Activated T-helper 1 cell treated with Interleukin-2 at 50 U/mL for 16 hours (primary cell): ENCODE measurements at places on chromosomes 6 and 20.

DNA sequence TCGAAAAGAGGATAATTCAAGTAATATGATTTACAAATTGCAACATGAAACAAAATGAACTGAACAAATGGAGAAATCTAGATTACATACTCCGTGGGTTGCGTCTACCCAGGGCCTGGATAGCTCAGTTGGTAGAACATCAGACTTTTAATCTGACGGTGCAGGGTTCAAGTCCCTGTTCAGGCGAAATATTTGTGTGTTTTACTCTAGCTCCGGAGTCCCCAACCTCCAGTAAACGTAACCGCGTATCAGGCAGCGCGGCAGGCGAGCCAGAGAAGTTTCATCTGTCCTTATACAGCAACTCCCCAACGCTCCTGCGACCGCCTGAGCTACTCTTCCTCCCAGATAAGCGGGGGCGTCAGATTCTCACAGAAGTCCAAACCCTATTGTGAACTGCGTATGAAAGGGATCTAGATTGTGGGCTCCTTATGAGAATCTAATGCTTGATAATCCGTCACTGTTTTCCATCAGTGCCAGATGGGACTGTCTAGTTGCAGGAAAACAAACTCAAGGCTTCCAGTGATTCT lies 176.1 kb downstream of the TRIM27 start:
- DNase-seq: no peak

GRCh38 chr20:36113036-36113435 lies 41.5 kb upstream of the EPB41L1 start:
- DNase-seq: no peak

- no peak for DNase-seq
Observed at GRCh38 chr6:122289762-122290539, 109.5 kb upstream of the HSF2 start.

- DNase-seq: no peak
Observed at GRCh38 chr6:115958958-115959357, 101.7 kb downstream of the FRK start.

GRCh38 chr20:46774943-46775560 lies 65.6 kb downstream of the SLC2A10 start:
- no peak for DNase-seq
